H54 (cell line): ENCODE measurements at places on chromosomes 12 and 14.

DNA sequence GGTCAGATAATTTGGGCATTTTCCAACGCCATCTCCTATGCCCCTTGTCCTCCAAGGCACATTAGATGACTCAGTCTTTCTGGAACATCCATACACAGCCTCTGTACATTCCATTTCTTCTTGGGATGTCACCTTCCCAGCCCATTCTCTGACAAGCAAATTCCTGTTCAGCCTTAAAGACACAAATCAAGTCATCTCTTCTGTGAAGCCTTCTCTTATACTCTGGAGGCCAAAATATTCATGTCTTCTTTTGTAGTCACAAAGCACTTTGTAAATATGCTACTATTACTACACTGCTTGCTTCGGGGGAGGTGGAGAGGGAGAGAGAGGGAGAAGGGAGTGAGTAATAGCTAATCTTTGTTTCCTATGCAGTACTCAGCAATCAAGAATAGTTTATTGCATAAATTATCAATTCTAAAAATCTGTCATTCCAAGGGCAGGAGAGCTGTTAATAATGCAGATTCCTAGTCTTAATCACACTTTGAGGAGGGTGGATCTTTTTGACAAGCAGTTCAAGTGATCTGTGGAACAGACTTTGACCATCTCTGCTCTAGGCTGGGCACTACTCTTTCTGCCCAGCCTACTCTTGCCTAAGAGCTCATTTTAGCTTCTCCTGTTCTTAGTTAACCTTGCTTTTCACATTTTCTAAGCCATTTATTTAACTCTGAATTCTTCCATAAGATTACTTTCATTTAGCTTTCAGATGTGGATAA, 27.9 kb downstream of the KCNMB4 start:
- DNase-seq = peak; percentile 5

GRCh38 chr12:109618082-109618481, 44.5 kb downstream of the MVK start:
- DNase-seq = no peak

GRCh38 chr14:34554540-34555250, 15.2 kb upstream of the EAPP start:
- DNase-seq = no peak

- no peak for DNase-seq
Measured at GRCh38 chr14:99327458-99328250, 55.7 kb upstream of the BCL11B start.

- no peak for DNase-seq
Measured at GRCh38 chr14:31419179-31419966, 977 bp downstream of the HEATR5A start.

- DNase-seq = no peak
Measured at GRCh38 chr14:23566112-23566777, 1.3 kb downstream of the AP1G2 start.

DNA sequence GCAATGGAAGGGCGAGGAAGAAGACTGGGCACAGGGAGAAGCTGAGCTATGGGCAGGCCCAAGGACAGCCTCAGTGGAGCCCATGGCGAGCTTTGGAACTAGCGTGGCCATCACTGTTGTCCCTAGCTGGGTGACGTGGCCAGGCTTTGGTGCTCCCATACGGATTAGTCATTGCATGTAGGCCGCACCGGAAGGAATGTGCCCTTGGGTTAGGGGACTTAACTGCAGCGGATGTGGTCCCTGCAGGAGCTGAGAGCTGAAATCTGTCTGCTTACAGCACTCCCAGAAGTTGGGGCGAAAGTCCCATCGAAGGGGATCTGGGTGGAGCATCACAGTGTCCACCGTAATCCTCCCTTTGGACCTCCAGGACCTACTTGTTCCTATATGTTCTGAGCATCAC, 133.7 kb downstream of the PAPOLA start:
- DNase-seq = no peak

DNA sequence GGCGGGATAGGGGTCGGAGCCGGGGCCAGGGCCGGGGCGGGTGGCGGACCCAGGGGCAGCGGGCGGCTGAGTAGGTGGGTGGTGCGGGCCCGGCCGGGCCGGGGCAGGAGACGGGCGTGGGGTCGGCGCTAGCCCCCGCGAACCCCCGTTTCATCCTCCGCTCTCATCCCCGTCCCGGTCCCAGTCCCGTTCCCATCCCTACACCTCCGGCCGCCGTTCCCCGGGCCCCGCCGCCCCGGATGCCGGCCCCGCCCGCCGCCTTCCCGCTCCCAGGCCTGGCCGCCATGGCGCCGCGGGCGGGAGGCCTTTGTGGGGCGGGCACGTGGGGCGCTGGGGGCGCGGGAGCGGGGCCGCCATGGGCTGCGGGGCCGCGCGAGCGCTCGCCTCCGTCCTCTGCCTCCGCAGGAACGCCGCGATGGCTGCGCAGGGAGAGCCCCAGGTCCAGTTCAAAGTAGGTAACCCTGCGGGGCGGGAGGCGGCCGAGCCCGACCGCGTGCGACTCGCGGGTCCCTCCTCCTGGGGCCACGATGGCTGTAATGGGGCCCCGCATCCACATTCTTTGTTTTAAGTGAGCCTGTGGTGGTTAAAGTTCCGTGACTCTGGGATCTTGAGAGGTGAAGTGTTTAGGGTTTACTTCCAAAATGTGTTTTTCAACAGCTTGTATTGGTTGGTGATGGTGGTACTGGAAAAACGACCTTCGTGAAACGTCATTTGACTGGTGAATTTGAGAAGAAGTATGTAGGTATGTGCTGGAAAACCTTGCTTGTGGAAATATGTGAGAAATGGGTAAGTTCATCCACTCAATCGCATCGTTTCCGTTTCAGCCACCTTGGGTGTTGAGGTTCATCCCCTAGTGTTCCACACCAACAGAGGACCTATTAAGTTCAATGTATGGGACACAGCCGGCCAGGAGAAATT, 572 bp downstream of the RAN start:
- peak; percentile 33 for DNase-seq

DNA sequence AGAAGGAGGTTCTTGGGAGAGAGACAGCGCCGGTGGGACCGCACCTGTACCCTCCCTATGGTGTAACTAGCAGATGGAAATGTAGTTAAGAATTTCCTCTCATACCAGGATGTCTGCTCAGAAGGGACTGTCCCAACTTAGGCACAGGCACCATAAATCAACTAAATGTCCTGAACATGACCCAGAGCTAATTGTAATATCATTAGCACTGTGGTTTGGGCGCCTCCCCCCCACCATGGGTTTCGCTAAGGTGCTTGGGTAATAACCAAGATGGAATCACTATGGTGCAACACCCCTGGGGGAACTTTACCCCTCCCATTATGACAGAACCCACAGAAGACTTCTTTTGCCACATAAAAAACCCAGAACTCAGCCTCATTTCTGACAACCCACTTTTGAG, 15.9 kb downstream of the ZNF641 start:
- DNase-seq = no peak

- DNase-seq = no peak
Measured at GRCh38 chr12:50186681-50187080, 19.5 kb upstream of the CERS5 start.

DNA sequence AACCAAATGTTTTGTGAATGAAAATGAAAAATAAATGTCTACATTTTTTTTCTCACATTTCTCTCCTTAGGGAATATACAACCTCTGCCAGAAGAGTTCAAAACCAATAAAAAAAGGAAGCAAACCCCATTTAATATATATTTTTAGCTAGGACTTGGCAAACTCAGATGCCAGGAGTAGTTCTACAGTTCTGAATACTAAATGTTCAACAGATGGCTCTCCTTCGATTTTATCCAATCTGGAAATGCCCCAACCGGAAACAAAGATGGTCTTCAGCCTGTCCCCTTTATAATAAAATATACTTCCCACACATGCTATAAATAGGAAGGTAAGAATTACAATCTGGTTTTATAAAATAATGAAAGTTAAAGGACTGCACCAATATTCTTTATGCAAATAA, 330.4 kb downstream of the MDGA2 start:
- DNase-seq = no peak

DNA sequence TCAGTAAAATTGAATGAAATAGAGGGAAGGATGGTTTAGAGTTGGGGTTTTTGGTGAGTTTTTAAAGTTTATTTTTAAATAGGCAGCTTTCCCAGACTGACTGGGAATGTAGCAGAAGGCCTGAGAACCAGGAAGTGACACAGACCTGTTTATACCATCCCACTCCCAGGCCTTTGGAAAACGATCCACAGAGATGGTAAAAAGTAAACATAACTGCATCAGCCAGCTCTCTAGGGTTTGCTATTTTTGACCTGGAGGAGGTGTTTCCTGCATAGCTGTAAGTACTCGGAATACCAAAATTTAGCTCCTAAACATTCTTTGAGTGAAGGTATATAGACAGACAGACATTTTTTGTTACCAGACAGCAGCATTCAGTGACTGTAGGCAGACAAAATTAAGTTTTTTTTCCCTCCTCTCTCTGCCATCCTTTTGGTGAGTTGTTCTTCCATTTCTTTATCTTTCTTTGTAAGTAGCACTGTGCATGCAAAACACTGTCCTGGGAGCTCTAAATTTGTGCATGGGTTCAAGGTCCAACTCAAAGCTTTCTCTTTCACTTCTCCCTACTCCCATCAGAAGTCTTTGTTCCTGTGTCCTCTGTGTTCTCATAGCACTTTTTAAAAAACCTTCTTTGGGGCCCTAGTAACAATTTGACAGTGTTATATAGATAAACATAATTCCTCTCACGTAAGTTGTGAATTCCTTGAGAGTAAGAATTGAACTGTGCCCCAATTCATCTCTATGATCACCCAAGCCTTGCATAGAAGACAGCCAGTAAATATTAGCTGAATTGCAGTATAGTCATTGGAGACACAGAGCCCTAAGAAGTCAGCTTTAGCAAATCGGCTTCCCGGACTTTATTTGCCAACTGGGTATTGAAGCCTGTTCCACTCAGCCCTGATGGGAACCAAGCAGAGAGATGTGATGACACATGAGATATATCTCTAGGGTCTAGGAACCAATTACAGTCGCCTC, 37.4 kb downstream of the SUSD6 start:
- no peak for DNase-seq

DNA sequence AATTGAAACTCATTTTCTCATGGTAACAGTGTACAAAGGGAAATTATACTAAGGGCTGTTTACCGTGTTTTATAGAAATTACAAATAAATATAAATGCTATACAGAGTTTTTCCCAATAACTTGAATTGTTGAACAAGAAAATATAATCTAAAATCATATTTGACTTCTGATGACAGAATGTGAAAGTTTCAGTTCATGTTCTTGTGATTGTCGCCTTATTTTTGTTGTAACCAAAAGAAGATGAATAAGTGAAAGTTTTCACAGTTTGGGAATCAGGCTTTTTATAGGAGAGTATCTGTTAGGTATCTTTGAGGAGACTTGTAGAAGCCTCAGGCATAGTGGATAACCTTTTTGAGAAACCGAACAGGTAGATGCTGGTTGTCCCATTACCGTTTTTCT, 28.1 kb downstream of the ANO6 start:
- DNase-seq = no peak

GRCh38 chr14:77378701-77379100, 1.5 kb downstream of the SAMD15 start:
- no peak for DNase-seq

DNA sequence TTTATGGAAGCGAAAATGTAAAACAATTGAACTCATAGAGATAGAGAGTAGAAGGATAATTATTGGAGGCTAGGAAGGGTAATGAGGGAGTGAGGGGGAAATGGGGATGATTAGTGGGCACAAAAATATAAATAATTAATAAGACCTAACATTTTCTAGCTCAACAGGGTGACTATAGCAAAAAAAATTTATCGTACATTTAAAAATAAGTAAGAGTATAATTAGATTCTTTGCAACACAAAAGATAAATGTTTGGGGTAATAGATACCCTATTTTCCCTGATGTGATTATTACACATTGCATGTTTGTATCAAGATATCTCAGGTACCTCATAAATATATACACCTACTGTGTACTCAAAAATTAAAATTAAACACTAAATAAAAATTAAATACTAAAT, 1070.0 kb downstream of the LRFN5 start:
- DNase-seq = no peak

GRCh38 chr12:1790444-1790843, 29.9 kb upstream of the LRTM2 start:
- no peak for DNase-seq
